ENCODE measurements at places on chromosomes 3 and 15.
A peak's percentile ranks its signal among the peaks of the same experiment; 100 is the strongest.

GRCh38 chr3:111874177-111874820 is 15.2 kb downstream of the PHLDB2 start:
- no peak for DNase-seq

GRCh38 chr3:164477403-164477802 is 600.9 kb downstream of the SI start:
- DNase-seq: no peak

- DNase-seq: no peak
These were observed 3.5 kb upstream of the MNS1 start for GRCh38 chr15:56468401-56468800.

GRCh38 chr3:188439080-188439479 is 285.1 kb downstream of the LPP start:
- no peak for DNase-seq

- DNase-seq: no peak
These were observed 11.2 kb downstream of the ALDH1A3 start for GRCh38 chr15:100890850-100891249.

- no peak for DNase-seq
These were observed 983.8 kb downstream of the SI start for GRCh38 chr3:164094546-164094945.

DNA sequence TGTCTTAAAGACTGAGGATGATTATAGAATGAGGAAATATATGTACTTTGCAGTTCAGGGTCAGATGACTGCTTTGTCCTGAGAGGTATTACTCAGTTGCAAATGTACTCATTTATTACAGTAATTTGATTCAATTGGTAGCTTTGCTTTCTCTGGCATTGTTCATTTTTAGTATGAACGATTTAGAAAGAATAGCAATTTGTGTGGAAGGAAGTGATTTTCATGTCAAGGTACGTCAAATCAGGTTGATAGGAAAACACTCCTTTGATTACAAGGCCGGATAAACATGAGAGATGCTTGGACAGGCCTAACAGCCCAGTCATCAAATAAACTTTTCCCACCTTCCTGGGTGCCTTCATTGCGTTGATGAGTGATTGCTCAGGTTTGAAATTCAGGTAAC is 53.8 kb downstream of the UNC13C start:
- DNase-seq: no peak

- no peak for DNase-seq
These were observed 9.8 kb upstream of the WWTR1 start for GRCh38 chr3:149667576-149667975.

- no peak for DNase-seq
These were observed 1.9 kb upstream of the SPPL2A start for GRCh38 chr15:50767332-50767861.

GRCh38 chr3:77197408-77197807 is 157.5 kb downstream of the ROBO2 start:
- DNase-seq: no peak

DNA sequence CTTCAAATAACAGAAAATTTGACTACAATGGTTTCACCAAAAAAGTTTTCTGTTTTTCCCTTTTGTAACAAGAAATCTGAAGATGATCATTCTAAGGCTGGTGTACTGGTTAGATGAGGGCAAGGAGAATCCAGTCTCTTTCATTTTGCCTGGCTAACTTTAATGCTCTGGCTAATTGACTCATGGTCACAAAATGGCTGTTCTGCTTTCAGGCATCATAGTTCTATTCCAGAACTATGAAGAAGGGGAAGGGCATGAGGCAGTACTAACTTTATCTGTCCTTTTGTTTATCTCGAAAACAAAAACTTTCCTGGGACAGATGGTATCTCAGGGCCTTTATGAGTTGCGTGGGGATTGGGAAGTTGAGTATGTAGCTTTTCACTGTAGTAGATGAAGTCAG is 50.4 kb downstream of the SLC25A26 start:
- no peak for DNase-seq

GRCh38 chr3:67377299-67377698 is 277.1 kb downstream of the SUCLG2 start:
- no peak for DNase-seq

GRCh38 chr3:194777729-194778128 is 92.0 kb downstream of the FAM43A start:
- DNase-seq: no peak

GRCh38 chr3:10331320-10331719 is 10.4 kb upstream of the SEC13 start:
- no peak for DNase-seq

- DNase-seq: no peak
These were observed 70.9 kb downstream of the GMPS start for GRCh38 chr3:155941354-155941753.

DNA sequence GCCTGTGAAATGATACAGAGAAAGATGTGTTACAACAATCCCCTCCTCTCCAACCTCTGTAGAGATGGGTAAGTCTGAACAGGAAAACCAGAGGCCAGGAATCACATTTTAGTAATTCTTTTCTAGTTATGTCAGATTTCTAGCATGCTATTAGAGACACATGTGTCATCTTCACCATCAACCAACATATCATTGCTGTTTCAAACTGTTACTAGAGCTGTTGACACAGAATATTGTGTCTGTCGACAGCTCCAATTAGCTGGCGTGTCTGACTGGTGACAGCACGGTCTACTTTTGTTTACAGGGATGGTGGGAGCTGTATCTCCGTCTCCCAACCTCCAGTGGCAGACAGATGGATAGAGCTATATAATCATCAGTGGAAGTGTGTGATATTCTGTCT is 393.2 kb downstream of the SOX2 start:
- DNase-seq: peak; percentile 53

- DNase-seq: no peak
These were observed 9.6 kb upstream of the ATP13A3 start for GRCh38 chr3:194496217-194496919.

GRCh38 chr3:122974764-122975162 is 52.8 kb downstream of the SEMA5B start:
- DNase-seq: no peak

DNA sequence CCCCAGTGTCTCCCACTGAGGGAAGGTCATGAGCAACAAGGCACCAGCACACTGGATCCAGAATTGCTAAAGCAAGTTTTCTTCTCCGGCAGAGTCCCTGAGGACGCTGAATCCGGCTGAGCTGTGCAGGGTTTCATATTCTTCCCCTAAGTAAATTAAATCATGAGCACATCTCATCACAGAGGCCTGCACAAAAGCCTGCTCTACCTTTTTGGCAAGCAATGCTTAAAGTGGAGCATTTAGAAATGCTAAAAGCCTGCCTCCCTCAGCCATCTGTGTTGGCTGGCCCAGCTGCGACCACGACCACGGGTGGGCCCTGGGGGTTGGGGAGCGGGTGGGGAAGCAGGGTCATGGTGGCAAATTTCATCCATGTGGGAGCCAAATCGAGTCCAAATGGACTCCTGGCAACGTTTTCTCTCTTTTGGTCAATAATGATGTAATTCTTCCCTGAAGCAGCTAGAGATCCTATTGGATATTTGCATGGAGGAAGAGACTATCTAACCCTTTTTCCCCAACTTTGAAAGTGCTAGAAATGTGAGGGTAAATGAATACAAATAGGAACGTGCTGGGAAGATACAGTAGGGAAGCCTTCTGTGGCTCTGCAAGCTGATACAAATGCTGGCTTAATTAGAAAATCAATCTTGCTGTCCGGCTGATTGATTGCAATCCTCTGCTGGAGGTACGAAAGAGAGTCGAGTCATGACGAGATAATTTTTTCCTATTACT is 532.8 kb upstream of the TBL1XR1 start:
- DNase-seq: no peak

DNA sequence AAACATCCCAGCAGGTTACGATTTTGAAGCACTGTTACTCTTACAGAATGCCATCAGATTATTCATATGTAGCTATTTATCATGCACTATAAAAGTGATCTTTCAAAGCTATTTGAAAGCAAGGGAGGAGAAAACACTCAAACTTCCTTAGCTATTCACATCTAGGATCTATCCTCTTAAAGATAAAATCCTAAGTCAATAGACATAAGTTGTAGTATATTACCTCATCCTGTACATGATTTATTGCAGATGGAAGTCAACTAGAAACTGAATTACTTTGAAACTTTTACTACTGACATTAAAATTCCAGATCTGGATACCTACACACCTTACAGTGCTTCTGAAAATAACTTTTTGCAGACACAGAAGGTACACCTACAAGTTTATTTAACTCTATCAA is 197.2 kb downstream of the MEIS2 start:
- no peak for DNase-seq

- DNase-seq: no peak
These were observed 4.4 kb upstream of the ZNF148 start for GRCh38 chr3:125379483-125379882.

- DNase-seq: peak; percentile 58
These were observed 309.6 kb downstream of the TUSC7 start for GRCh38 chr3:117019082-117019713.

DNA sequence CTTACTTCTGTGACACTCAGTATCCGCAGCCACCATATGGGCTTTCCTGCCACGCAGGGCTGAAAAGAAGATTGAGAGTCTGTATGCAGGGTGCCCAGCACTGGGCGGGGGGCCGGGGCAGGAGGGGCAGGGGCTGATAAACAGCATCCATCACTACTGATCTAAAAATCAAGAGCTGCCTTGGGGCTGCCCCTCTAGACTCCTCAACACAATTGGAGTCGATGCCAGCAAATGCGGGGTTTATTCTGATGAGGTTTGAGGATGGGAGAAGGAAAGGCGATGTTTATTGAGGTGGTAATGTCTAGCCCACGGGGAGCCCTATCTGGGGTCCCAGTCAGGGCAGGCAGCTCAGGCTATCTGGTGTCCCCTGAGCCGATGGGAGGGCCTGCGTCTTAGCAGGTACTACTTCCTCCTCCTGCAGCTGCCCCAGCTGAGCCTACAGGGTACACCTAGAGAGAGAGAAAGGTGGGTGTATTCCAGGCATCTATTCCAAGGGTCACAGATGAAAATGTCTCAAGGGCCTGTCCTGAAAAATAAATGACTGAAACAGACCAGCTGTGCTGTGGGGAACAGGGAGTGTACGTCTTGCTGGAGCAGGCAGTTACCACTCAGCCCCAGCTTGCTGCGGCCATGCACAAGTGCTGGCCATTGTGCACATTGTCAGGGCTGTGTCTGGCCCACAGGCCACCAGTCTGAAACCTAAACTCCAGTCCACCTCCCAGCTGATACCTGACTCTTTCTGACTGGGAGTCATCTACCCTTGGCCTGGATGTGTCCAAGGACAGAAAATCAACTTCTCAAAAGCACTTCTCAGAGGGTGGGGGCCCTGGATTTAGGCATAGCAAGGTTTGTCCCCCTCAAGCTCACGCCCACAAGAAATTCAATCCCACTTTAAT is 19.5 kb downstream of the ISG20 start:
- DNase-seq: no peak

GRCh38 chr3:98900265-98901118 is 1.0 kb downstream of the DCBLD2 start:
- peak; percentile 15 for DNase-seq

GRCh38 chr3:99499235-99500158 is 138.9 kb upstream of the COL8A1 start:
- DNase-seq: no peak

DNA sequence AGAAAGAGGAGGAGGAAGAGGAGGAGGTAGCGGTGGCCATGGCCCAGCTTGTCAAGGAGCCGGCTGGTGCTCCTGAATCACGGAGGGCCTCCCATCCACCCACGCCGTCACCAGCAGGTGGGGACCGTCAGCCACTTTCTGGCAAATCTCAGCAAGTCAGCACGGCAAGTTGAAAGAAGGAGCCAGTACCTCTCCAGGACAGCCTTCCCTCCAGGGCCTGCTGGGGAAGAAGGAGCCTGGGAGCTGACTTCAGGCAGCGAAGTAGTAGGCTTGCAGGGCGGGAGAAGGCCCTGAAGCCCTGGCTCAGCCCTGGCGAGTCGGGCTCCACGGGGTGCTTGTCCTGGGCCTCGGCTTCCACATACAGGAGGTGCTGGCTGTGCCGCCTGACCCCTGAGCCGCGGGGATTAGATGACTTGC is 99.2 kb upstream of the TRPM1 start:
- no peak for DNase-seq

DNA sequence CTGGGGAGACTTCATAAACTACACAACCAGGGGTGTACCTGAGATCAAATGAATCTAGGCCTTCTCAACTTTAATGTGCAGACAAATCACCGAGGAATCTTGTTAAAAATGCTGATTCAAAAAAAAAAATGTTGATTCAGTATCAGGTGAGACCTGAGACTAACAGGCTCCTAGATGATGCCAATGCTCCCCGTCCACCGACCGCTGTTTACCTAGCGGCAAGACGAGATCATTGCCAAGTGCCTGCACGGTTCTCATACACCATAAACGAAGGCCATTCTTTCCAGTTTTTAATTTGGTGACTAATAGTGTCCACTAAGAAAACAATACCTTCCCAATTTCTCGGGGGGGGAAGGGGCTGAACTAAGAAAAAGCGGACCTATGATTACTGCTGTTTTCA is 2.5 kb upstream of the FSIP1 start:
- no peak for DNase-seq

- no peak for DNase-seq
These were observed 32.6 kb downstream of the APBA2 start for GRCh38 chr15:28918141-28918983.

GRCh38 chr15:71219645-71220044 is 104.4 kb downstream of the THSD4 start:
- DNase-seq: no peak

- DNase-seq: no peak
These were observed 66.8 kb downstream of the CPN2 start for GRCh38 chr3:194284351-194284750.

DNA sequence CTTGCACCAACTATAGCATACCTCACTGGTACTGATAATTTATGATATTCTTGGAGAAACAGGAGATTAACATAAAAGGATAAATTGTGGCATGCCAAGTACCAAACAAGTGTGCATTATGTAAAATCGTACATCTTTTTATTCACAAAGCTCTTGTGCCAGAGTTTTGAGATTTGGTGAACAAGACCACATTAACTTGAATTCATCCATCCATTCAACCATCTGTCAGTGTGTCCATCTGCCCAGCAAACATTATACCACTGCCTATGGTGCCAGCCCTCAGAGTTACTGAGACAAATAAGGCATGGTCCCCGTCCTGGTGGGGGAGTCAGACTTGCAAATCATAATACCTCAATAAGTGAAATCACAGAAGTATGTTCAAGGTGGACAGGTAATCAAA is 17.0 kb upstream of the NEO1 start:
- DNase-seq: peak; percentile 34

Data from NCI-H1694 treated with DMSO at 0.1 percent for 48 hours (cell line).